ENCODE measurements at places on chromosomes 6 and 20. TPM values are rescaled to one million over a fixed set of nuclear protein-coding genes. Genes with fewer than 3 reads are reported as not detected.

THEMIS gene
- not detected for total RNA-seq

PRKN gene
- total RNA-seq = 0.24 TPM

TCP11 gene
- not detected for total RNA-seq

RSPH3 gene
- 5.5 TPM for total RNA-seq

AHI1 gene
- 7.7 TPM for total RNA-seq

SLC32A1 gene
- total RNA-seq = not detected

ID4 gene
- total RNA-seq = 0.86 TPM

TMEM151B gene
- total RNA-seq = 0.16 TPM

PDRG1 gene
- total RNA-seq = 28.8 TPM

HLA-DPA1 gene
- not detected for total RNA-seq

ZBTB2 gene
- total RNA-seq = 14.3 TPM

ADAM33 gene
- 0.06 TPM for total RNA-seq

ZFP57 gene
- total RNA-seq = not detected

All from A549 treated with AZD2906 at 1 μM for 4 hours (cell line).